Lung (tissue), 17 donors: ENCODE measurements at places on chromosomes 11 and 22. TPM values are rescaled to one million over a fixed set of nuclear protein-coding genes. Genes with fewer than 3 reads are reported as not detected.

PPFIA1 gene
- 59.2 TPM for total RNA-seq

OR10D3 gene
- total RNA-seq, result not detected

DDTL gene
- total RNA-seq, result 3.5 TPM

SLC5A1 gene
- total RNA-seq, result 0.63 TPM

MOGAT2 gene
- not detected for total RNA-seq

ARRB1 gene
- 145 TPM for total RNA-seq

RIC3 gene
- total RNA-seq, result 9.4 TPM

SLC17A6 gene
- total RNA-seq, result not detected

LMNTD2 gene
- total RNA-seq, result 3.0 TPM

DNA sequence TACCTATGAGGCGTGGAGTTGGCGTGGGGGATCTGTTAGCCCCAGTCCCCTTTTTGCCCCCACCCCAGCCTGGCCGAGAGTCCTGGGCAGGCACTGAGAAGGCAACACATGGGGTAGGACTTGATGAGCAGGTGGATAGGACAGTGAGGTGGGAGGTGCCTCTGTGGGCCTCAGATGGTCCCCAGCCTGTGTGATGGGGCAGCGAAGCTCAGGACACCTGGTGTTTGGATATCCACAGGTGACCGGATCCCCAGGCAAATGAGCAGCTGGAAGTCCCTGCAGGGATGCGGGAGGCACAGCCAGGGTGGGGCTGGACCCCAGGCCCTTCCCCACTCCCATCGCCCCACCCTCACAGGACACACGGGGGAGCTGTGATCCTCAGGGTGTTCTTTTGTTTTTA is 9.7 kb downstream of the FBLN1 start:
- peak overlapping the region; percentile 72 for H3K27ac ChIP-seq
- H3K36me3 ChIP-seq, result no peaks in the 10 kb centered on the region
- H3K4me3 ChIP-seq, result no peak overlapping the region
- no peak for DNase-seq

GRCh38 chr11:94020777-94021481 is at the start of gene HEPHL1:
Gene HEPHL1 (plus strand): TSS chr11:94021354. CDS start chr11:94021369, 15 bp downstream.
- H3K27ac ChIP-seq, result no peak within 1 kb of the TSS
- no peaks in the 10 kb centered on the region for H3K4me1 ChIP-seq
- H3K36me3 ChIP-seq, result no peaks in the 10 kb centered on the region
- H3K4me3 ChIP-seq, result no peak within 1 kb of the TSS
- H3K27me3 ChIP-seq, result no peaks in the 10 kb centered on the region

DNA sequence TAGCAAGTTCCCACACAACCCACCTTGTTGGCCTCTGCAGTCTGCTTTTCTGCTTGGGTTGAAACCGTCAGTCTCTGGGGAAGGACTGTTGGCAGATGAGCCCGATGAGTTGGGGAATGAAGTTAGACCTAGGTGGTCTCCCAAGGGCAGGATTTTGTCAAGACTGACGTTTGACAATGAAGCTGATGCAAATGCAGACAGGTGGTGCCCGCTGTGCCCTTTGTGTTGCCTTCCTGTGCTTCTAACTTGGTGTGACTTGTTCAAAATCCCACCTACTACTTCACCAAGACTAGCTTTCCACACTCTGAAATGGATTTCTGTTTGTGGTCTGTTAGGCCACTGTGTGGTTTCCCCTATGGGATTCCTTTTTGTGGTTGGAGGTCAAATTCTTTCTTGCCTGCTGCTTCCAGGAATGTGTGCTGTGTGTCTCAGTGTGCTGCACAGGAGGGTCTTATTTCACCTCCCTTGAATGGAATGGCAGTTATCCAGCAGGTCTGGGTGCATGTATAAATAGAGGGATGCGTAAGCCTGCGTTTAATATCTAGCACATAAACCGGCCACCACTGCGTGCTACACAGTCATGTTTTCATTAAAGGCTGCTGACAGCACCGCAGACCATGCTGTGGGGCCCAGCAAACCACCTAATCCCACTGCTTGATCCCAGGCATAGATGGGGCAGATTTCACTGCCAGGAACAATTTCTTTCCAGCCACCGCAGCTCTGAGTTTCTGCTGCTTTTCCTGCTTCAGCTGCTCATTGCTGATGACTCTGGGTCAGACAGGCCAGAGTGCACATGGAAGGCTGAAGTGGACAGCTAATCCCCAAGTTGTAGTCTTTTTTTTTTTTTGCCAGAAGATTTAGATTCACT is 44.8 kb downstream of the ADAMTS8 start:
- no peaks in the 10 kb centered on the region for H3K27me3 ChIP-seq
- DNase-seq, result no peak
- H3K27ac ChIP-seq, result no peak overlapping the region
- no peaks in the 10 kb centered on the region for H3K36me3 ChIP-seq
- no peaks in the 10 kb centered on the region for H3K4me1 ChIP-seq

GRCh38 chr11:133011604-133012003 is 520.7 kb downstream of the OPCML start:
- H3K4me1 ChIP-seq, result no peaks in the 10 kb centered on the region
- no peaks in the 10 kb centered on the region for H3K36me3 ChIP-seq
- H3K27ac ChIP-seq, result no peak overlapping the region
- no peak overlapping the region for H3K4me3 ChIP-seq
- H3K27me3 ChIP-seq, result no peaks in the 10 kb centered on the region
- no peak for DNase-seq

GRCh38 chr11:133497477-133498140 is 34.7 kb downstream of the OPCML start:
- no peak for DNase-seq
- H3K27me3 ChIP-seq, result no peaks in the 10 kb centered on the region
- no peak overlapping the region for H3K27ac ChIP-seq
- H3K4me3 ChIP-seq, result no peak overlapping the region
- no peaks in the 10 kb centered on the region for H3K36me3 ChIP-seq
- no peaks in the 10 kb centered on the region for H3K4me1 ChIP-seq

GRCh38 chr22:24681236-24681635 is 78.2 kb downstream of the GGT1 start:
- no peak overlapping the region for H3K27ac ChIP-seq
- H3K27me3 ChIP-seq, result no peaks in the 10 kb centered on the region
- no peak overlapping the region for H3K4me3 ChIP-seq
- no peaks in the 10 kb centered on the region for H3K36me3 ChIP-seq
- DNase-seq, result no peak

GRCh38 chr11:40722179-40722795 is 737.2 kb downstream of the LRRC4C start:
- H3K36me3 ChIP-seq, result no peaks in the 10 kb centered on the region
- no peak overlapping the region for H3K4me3 ChIP-seq
- DNase-seq, result no peak
- H3K4me1 ChIP-seq, result no peaks in the 10 kb centered on the region

DNA sequence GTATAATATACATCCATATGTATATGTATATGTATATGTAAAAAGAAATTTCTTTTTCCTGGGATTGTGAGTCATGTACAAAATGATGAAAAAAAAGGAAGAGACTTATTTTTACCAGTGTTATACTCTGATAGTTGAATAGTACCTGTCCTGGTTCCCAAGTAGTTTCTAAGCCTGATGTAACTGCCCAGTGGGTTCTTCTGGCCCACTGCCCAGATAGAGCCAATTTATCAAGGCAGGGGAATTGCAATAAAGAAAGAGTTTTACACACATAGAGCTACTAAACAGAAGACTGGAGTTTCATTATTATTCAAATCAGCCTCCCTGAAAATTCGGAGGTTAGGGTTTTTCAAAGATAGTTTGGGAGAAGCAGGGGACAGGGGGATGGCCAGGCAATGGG is 29.1 kb upstream of the NARS2 start:
- H3K4me3 ChIP-seq, result no peak overlapping the region
- no peak overlapping the region for H3K27ac ChIP-seq
- H3K4me1 ChIP-seq, result no peaks in the 10 kb centered on the region
- H3K27me3 ChIP-seq, result no peaks in the 10 kb centered on the region
- no peaks in the 10 kb centered on the region for H3K36me3 ChIP-seq

DNA sequence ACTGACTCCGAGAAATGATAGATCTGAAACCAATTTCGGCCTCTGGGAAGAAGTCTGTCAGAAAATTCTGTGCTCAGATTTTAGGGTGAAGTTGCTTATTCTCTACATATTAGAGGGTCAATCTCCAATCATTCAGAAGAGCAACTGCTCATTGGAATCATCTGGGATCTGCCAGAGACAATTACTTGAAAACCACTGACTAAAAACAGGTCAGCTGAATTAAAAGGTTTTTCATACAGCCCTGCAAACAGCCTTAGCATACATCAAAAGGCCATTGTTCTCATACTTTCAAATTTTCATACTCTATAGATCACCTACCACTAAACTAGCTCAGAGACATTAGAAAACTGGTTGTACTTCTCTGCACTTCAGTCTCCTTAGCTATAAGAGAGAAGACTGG is 289.7 kb upstream of the PITPNB start:
- H3K27ac ChIP-seq, result no peak overlapping the region
- no peak for DNase-seq
- H3K4me3 ChIP-seq, result no peak overlapping the region
- H3K4me1 ChIP-seq, result peaks cover 3% of the 10 kb centered on the region
- H3K36me3 ChIP-seq, result no peaks in the 10 kb centered on the region

GRCh38 chr11:31509051-31509428 is 382 bp downstream of the IMMP1L start:
- H3K27ac ChIP-seq, result peak overlapping the region; percentile 40
- peak overlapping the region; percentile 61 for H3K4me3 ChIP-seq
- H3K36me3 ChIP-seq, result peaks cover 3% of the 10 kb centered on the region
- no peak for DNase-seq
- peaks cover 5% of the 10 kb centered on the region for H3K4me1 ChIP-seq

GRCh38 chr11:10864688-10865087 is 6.8 kb upstream of the ZBED5 start:
- peak; percentile 43 for DNase-seq
- H3K36me3 ChIP-seq, result no peaks in the 10 kb centered on the region
- no peak overlapping the region for H3K27ac ChIP-seq
- no peaks in the 10 kb centered on the region for H3K4me1 ChIP-seq
- H3K4me3 ChIP-seq, result no peak overlapping the region

GRCh38 chr11:19191530-19192169 is 10.1 kb downstream of the CSRP3 start:
- DNase-seq, result peak; percentile 85
- peak overlapping the region; percentile 52 for H3K27ac ChIP-seq
- H3K36me3 ChIP-seq, result no peaks in the 10 kb centered on the region
- H3K27me3 ChIP-seq, result no peaks in the 10 kb centered on the region
- H3K4me3 ChIP-seq, result no peak overlapping the region

DNA sequence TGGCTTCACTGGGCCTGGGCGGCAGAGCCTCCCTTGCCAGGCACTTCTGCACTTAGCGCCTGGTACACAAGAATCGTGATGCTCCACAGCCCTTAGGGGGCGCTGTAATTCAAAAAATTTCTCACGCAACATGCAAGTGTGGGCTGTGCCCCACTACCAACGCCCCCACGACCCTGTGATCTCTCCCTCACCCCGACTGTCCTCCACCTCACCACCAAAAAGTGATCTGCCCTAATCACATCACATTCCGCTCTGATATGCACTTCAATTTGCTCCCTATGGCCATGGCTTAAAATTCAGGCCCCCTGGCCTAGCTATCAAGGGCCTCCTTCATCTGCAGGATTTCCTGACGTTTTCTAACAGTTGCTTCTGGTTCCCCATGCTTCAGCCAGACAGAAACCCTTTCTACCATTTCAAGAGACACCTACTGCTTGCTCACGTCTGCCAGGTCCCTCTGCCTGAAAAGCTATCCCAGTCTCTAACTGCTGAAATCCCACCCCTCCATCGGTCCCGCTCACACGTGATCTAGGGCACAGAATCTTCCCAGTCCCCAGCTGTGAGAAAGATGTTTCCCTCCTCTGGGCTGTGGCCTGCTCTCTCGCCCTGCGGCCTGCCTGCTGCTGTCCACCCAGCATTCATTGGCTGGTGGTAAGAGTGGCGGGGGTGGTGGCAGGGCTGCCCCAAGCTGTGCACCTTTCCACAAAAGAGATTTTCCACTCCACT is 27.9 kb upstream of the LRRC32 start:
- H3K4me3 ChIP-seq, result no peak overlapping the region
- peaks cover 13% of the 10 kb centered on the region for H3K4me1 ChIP-seq
- no peaks in the 10 kb centered on the region for H3K27me3 ChIP-seq
- H3K36me3 ChIP-seq, result no peaks in the 10 kb centered on the region

GRCh38 chr11:19445771-19446170 is 205.0 kb upstream of the E2F8 start:
- no peak overlapping the region for H3K4me3 ChIP-seq
- no peak for DNase-seq
- H3K4me1 ChIP-seq, result peaks cover 10% of the 10 kb centered on the region
- H3K27me3 ChIP-seq, result peaks cover 13% of the 10 kb centered on the region
- H3K27ac ChIP-seq, result no peak overlapping the region
- no peaks in the 10 kb centered on the region for H3K36me3 ChIP-seq

- H3K27ac ChIP-seq, result no peak overlapping the region
- no peaks in the 10 kb centered on the region for H3K36me3 ChIP-seq
- no peak for DNase-seq
- H3K4me3 ChIP-seq, result no peak overlapping the region
- peaks cover 9% of the 10 kb centered on the region for H3K4me1 ChIP-seq
Observed at GRCh38 chr11:73423506-73423905, 47.3 kb downstream of the RELT start.

GRCh38 chr11:28114731-28115130 is 6.5 kb downstream of the METTL15 start:
- no peaks in the 10 kb centered on the region for H3K27me3 ChIP-seq
- H3K4me3 ChIP-seq, result no peak overlapping the region
- H3K36me3 ChIP-seq, result peaks cover 6% of the 10 kb centered on the region
- no peak overlapping the region for H3K27ac ChIP-seq
- H3K4me1 ChIP-seq, result no peaks in the 10 kb centered on the region

- no peaks in the 10 kb centered on the region for H3K36me3 ChIP-seq
- H3K4me1 ChIP-seq, result no peaks in the 10 kb centered on the region
- no peak overlapping the region for H3K4me3 ChIP-seq
- H3K27ac ChIP-seq, result no peak overlapping the region
- DNase-seq, result no peak
Observed at GRCh38 chr11:43789700-43790443, 90.8 kb upstream of the ALKBH3 start.

GRCh38 chr11:45413156-45413858 is 127.2 kb upstream of the SYT13 start:
- H3K27ac ChIP-seq, result no peak overlapping the region
- H3K36me3 ChIP-seq, result no peaks in the 10 kb centered on the region
- DNase-seq, result no peak
- H3K4me3 ChIP-seq, result no peak overlapping the region
- no peaks in the 10 kb centered on the region for H3K4me1 ChIP-seq

- H3K27ac ChIP-seq, result peak overlapping the region; percentile 93
- H3K27me3 ChIP-seq, result no peaks in the 10 kb centered on the region
- H3K36me3 ChIP-seq, result no peaks in the 10 kb centered on the region
- H3K4me3 ChIP-seq, result peak overlapping the region; percentile 84
- DNase-seq, result no peak
Observed at GRCh38 chr11:10540546-10540914, 457 bp downstream of the RNF141 start.
